ENCODE measurements at places on chromosomes 6 and 20.

DNA sequence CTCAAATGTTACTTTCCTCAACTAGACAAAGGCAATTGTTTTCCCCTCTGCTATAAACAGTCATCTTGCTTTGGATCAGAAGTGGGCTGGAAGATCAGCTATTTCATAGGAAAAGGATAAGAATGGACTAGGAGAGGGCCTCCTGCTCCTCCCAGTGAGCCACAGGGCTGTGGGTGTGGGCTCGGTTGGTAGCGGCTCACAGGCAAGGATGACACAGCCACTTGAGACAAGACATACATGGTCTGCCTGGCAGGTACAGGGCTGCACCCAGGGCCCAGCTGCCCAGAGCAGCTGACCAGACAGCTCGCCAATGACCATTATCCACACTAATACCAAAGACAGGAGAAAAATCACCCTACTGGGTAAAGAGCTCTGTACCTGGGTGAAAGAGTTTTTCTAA is 9.0 kb upstream of the SLA2 start:
- DNase-seq = no peak

DNA sequence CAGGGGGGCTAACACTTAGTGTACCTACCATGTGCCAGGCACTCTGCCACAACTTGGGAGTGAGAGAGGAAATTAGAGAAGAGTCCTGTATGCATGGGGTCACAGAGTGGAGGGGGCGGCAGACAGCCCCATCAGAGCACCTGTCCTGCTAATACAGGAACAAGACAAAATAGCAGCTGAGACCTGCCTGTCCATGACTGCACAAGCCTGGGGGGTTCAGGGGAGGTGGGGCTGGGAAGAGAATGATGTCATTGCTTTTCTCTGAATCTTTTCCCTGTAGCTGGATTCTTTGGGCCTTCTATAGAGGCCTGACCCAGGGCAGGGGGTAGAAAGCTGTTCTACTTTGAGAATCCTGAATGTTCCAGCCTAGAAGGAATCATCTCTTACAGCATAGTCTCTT is 37.4 kb downstream of the FOXP4 start:
- DNase-seq = no peak

GRCh38 chr6:37565267-37566110 is 65.8 kb upstream of the CCDC167 start:
- DNase-seq = peak; percentile 40

DNA sequence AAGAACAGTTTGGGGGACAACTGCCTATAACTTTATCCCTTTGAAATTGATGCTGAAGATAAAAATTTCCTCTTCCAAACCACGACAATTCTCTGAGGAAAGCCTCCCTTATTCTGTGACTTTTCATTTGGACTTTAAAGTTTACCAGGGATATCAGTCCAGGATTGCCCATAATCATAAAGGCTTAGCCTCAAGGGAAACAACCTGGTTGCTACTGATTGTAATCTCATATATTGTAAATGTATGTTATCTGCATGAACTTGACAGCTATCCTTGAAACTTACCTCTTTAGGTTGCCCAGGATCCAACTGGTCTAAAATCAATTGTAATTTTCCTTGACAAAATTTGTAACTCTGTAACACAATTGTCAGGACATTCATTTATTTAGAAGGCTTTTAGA is 23.8 kb downstream of the TBC1D32 start:
- DNase-seq = no peak

GRCh38 chr6:20409427-20409971 is 7.8 kb downstream of the E2F3 start:
- no peak for DNase-seq

GRCh38 chr6:137315081-137315480 is 95.9 kb upstream of the IFNGR1 start:
- no peak for DNase-seq

GRCh38 chr6:158665332-158665731 is 15.5 kb downstream of the SYTL3 start:
- DNase-seq = no peak

DNA sequence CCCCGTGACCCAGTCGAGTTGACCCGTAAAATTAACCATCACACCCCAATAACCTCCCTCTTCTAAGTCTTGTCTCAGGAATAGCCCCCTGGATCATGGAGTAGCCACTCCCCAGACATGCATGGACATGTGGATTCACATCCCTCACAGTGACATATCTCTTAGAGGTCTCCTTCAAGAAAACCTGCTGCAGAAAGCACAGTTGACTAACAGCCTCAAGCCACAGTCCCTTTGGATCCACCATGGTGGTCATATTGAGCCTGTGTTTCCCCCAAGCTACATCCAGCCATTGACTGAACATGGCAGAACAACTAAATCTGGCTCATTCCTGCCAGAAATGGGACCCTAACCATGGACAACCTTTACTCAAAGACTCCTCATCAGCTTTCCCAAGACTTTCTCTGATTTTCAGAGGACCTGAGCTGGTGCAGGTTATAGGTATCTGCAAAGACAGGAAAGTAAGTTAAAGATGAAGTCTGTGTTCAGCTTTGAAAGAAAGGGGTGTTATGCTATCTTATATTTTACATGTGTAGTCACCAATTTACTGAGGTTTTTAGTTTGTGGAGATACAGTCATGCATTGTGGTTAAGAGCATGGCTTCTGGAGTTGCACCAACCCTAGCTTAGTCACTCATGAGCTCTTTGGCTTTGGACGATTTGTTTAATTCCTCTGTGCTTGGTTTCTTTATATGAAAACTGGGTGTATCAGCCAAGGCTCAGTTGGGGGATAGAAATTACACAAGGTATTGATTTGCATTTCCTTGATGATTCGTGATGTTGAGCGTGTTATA is 219.1 kb downstream of the MYLK4 start:
- no peak for DNase-seq
